ENCODE measurements at places on chromosomes 7 and 10.
A peak's percentile ranks its signal among the peaks of the same experiment; 100 is the strongest.

GRCh38 chr7:159142199-159142598 is 2.5 kb downstream of the VIPR2 start:
- no peak for DNase-seq

- no peak for DNase-seq
These were observed 836.1 kb upstream of the KCND2 start for GRCh38 chr7:119436882-119437281.

DNA sequence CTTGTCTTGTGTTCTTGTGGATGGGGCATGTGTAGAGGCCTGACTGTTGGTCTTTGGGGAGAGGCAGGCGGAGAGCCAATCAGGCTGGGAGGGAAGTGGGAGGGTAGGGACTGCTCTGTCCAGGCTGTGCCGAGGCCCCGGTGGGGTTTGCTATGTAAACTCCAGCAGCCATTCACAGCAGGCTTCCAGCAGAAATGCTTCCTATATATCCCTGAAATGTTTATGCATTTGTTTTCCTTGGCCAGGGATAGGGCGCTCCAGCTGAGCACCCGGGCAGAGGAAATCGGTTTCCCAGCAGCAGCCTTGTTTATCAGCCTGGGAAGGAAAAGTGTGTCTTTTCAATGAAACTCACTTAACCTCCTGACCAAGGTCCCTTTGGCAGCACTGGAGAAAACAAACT is 18.3 kb upstream of the AQP1 start:
- DNase-seq: peak; percentile 19

DNA sequence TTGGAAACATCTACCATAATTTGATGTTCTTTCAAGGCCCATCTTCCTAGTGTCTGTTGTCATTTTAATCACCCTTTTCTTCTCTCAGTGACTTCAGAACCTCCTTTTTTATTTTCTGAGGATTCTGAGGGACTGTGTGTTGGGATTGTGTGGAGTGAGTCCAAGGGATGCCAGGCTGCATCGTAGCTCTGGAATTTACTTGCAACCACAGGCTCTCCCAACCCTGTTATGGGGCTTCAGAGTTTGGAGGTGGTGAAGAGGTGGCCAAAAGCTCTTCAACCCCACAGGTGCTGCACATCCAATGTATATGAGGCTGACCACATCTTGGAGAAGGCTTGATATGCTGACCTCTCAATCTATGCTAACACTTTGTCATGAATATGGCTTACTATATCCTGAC is 79.5 kb upstream of the GPR141 start:
- no peak for DNase-seq

- no peak for DNase-seq
These were observed 815.1 kb downstream of the MAGI2 start for GRCh38 chr7:78638364-78638763.

- no peak for DNase-seq
These were observed 161.2 kb upstream of the WDR11 start for GRCh38 chr10:120689777-120690529.

GRCh38 chr10:110273474-110273873 is 31.2 kb downstream of the SMNDC1 start:
- no peak for DNase-seq

- DNase-seq: no peak
These were observed 222.6 kb downstream of the HTR7 start for GRCh38 chr10:90635111-90635765.

GRCh38 chr10:103676851-103677417 is 178.4 kb downstream of the SH3PXD2A start:
- no peak for DNase-seq

GRCh38 chr10:59657724-59658123 is 51.9 kb downstream of the SLC16A9 start:
- no peak for DNase-seq

- DNase-seq: no peak
These were observed 19.1 kb upstream of the CDK1 start for GRCh38 chr10:60759181-60759580.

GRCh38 chr10:103929381-103929921 is 11.5 kb upstream of the STN1 start:
- no peak for DNase-seq

DNA sequence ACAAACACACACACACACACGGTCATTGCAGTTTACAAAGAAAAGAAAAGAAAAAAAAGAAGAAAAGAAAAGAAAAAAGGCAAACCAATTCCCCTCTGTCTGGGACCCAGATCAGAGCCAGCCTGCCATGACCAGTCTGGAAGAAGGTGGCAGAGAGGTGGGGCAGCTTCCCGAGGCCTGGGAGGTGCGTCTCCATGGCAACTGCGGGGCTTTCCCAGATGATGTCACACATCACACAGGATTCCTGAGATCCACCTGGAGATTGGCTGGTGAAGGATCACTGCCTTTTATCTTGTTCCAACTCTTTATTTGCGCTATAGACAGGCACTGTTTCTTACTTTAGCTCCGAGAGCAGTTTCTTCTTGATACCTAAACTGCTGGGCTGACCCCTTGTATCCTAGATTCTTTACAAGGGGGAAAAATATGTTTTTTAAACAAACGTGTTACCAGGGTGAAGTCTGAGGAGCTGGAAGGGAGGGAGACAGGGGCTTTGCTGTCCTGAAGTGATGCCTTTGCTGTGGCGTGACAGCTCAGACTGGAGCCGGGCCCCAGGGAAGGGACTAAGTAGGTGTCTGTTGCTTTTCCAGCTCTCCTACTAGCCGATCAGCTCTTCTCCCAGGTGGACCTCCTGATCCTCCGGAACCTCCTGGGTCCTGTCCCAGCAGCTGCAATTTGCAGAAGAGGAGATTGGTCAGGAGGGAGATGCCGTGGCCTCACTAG is 298.5 kb downstream of the KLF6 start:
- DNase-seq: no peak

DNA sequence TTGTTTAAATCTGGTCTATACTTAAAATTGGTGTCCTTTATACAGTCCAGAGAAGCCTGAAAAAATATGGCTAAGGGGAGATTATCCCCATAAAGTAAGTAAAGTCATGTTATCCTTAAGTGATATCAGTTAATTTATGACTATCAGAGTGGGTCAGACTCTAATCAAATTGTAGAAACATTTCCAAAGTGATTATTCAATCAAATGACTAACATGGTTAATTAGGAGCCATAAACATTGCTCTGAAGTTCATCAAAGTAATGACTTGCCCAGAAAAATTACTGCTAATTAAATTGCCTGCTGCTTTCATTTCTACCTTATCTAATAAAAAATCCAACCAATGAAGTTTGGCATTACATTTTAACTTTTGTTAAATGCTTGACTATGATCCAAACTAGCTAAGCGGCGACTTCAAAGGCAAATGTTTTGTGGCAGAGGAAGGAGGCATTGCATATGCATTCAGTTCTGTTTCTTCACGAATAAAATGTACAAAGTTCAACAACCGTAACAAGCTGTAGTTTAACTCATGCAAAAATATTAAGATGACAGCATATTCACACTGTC is 76.7 kb downstream of the ETV1 start:
- no peak for DNase-seq

Measured in frontal cortex (tissue), 4 donors.